ENCODE measurements at places on chromosomes 6 and 20. TPM values are rescaled to one million over a fixed set of nuclear protein-coding genes. Genes with fewer than 3 reads are reported as not detected.

- no peak for DNase-seq
Observed at GRCh38 chr6:163835439-163836171, 421.1 kb downstream of the QKI start.

- DNase-seq = no peak
Observed at GRCh38 chr6:25122001-25122400, 157.2 kb upstream of the CARMIL1 start.

DNA sequence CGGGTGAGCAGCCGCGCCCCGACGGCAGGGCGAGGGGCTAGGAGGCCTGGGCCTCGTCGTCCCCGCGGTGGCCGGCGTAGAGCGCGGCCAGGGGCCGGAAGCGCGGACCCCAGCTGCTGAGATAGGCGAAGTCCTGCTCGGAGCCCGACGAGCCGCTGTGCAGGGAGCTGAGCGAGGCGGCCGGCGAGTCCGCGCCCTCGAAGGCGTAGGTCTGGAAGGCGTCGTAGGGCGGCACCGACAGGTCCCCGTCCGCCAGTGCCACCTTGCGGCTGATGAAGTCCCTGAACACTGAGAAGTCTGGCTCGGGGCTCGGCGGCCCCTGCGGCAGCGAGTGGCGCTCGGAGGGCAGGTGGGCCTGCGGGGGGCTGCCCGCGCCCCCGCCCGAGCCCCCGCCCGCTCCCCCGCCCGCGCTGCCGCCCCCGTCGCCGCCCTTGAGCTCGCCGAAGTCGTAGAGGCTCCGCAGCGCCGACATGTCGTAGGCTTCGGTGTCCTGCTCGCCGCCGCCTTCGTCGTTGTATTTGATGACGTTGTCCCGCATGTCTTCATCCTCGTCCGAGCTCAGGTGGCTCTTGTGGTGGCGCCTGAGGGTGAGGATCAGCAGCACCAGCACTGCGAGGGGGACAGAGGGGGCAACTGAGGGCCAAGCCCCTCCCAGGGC lies 56.5 kb downstream of the CD40 start:
- peak; percentile 75 for DNase-seq

- no peak for DNase-seq
Observed at GRCh38 chr20:40688129-40689099, 622 bp downstream of the MAFB start.

DNA sequence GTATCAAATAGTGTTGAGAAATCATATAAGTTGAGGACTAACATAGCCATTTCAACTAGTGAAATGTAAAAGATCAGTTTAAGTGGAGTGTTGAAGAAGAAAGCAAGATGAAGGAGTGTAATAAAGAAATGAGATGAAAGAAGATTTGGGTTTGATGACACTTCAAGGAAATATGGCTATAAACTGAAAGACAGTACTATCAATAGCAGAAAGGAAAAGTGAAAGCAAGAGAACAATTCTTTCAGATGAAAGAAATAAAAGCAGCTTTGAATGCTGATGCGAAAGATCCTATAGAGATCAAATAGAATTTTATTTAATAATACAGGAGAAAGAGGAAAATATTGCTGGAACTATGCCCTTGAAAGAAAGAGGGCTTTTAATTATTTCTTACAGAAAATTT lies 92.8 kb upstream of the PRSS16 start:
- peak; percentile 51 for DNase-seq

DNA sequence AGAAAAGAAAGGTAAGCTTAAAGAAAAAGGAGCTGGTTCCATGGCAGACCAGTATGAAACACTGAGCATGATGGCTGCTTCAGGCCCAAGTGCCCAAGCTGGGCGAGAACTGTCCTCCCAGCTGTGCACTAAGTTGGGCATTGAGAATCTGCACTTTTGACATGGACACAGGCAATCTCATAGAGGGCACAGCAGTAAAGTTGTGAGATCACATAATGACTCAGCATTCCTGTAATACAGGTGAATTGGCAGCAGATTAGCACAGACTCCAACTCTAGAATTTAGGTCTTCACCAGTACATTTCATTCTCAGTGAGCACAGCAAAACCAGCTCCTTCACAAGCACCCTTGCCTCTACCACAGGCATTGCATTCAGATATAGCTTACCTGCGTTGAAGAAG lies 343.4 kb downstream of the PKHD1 start:
- no peak for DNase-seq

DNA sequence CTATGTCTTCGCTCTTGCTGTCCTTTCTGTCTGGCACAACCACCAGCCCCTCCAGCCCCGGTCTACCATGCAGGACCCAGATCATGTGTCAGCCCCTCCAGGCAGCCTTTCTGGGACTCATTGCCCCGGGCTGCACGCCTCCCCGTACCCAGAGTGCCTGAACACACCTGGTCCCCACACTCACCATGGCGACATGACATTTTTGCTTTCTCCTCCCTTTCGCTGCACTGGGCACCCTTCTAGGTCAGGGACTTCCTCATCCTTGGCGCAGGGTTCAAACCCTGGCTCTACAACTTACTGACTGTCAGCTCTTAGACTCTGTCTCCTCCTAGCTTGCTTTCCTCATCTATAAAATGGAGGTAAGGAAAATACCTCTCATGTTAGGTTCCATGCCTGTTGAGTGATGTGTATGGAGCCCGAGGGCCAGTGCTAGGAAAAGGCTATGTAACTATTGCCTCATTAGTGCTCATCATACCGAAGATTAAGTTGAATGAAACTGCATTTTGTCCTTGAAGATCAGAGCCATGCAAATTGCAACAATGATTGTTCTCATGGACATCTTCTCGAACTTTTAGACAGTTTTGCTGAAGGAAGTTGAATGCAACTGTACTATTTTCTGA lies 49.7 kb upstream of the TIAM2 start:
- DNase-seq = no peak

GRCh38 chr6:15901141-15902115 lies 227.5 kb upstream of the MYLIP start:
- DNase-seq = no peak

DNA sequence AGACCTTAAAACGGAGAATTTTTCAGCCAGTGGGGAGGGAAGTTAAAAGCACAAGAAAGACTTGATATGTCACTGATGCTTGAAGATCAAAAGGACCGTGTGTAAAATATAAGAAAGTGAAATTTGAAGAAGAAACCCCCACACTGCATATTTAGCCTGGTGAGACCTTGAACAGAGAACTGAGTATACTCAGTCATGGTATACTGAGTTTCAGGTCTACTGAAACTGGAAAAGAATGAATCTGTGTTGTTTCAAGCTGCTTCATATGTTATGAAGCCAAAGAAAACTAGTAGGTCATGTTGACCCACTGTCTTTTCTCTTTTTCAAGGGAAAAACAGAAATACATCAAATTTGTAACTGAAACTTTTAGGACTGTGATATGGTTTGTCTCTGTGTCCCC lies 443.8 kb upstream of the GJE1 start:
- no peak for DNase-seq

GRCh38 chr6:81589465-81590313 lies 162.8 kb downstream of the TENT5A start:
- DNase-seq = no peak

GRCh38 chr20:51573576-51574243 lies 31.2 kb upstream of the NFATC2 start:
- no peak for DNase-seq

DNA sequence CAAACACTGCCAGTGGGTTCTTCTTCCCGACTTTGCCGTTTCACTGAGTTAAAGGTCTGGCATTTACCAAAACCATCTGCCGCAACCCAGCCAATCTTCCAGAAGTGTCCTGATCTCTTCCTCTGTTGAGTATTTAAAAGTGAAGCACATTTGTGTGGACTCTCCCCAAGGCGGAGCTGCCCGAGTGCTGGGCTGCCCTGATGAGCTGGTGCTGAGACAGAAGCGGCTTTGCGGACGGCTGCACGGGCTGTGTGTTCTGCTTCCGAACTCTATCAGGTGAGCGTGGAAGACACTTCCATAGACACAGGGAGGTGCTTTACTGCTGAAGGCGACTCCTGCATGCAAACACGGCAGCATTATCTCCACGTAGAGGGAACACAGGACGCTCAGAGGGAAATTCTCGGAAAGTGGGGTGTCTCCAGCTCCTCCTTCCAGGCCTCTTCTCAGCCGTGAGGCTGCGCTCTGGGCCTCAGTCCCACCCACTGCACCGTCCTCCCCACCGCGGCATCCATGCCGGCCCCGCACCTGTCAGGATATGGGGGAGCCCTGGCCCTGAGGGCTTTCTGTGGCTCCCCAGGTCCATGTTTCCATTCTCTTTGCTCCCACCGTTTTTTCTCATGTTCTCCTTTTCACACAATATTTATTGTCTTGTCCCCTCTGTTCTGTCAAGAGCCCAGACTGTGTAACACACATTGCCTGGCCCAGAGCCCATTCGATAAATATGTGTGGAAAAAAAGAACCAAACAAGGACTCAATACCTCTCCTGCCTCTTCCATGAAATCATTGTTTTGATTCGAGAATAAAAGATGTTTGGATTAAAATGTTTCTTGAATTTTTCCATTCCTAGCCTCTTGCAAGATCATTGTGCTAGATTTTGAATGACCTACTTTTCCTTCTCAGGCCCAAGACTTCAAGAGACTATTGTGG lies 205.1 kb downstream of the DLL1 start:
- no peak for DNase-seq

DNA sequence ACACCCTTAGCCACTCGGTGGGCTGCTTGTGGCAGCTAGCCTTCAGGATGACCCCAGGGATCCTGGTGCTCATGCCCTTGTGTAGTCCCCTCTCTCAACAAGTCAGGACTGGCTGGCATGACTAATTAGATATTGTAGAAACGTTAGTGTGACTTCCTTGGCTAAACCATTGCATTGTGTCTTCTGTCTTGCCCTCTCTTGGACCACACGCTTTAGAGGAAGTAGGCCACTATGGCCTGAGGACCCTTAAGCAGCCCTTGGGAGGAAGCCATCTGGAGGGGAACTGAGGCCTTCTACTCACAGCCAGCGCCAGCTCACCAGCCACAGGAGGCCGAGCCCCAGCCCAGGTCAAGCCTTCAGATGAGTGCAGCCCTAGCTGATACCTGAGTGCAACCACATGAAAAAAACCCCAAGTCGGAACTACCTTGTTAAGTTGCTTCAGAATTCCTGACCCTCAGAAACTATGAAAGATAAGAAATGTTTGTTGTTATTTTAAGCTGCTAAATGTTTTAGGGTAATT lies 10.1 kb downstream of the ANGPT4 start:
- no peak for DNase-seq

- no peak for DNase-seq
Observed at GRCh38 chr6:81621816-81622395, 130.6 kb downstream of the TENT5A start.

- DNase-seq = no peak
Observed at GRCh38 chr20:33162753-33163152, 5.2 kb upstream of the BPIFA2 start.

Gene APCDD1L
- total RNA-seq = not detected

Gene BPI
- total RNA-seq = not detected

Gene FNDC11
- total RNA-seq = 0.50 TPM

Gene RCAN2
- total RNA-seq = 0.11 TPM

Gene CALHM5
- total RNA-seq = not detected
